Stimulated activated CD8-positive, alpha-beta memory T cell treated with anti-CD3 and anti-CD28 coated beads, Interleukin-15, amount 100 ng/mL, for 4 hours (primary cell): ENCODE measurements at places on chromosomes 11 and 22.

- peak; percentile 96 for DNase-seq
These were observed at the start of the genes CCDC82 and JRKL for GRCh38 chr11:96389720-96390487. CCDC82 (minus strand) TSS chr11:96389912; CDS start chr11:96384747, 5,165 bp downstream. JRKL (plus strand) TSS chr11:96390013; CDS start chr11:96390650, 637 bp downstream.

DNA sequence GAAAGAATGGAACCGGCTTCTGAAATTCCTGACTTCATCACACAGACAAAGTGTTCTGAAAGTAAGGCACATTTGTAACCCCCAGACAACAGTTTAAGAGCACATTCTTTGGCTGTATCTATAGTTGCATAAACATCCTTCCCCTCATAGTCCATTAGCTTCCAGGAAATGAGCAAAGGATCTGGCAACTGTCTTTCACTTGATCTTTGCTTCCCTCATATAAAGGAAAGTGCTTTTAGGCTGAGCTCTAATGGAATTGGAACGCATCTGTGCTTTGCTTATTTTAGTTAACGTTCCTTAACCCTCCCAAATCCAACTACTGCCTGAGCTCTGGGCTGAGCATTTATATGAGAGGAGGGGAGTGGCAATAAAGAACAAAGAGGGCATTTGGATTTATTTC is 76.9 kb upstream of the API5 start:
- DNase-seq: no peak

- no peak for DNase-seq
These were observed 34.7 kb downstream of the ADAMTS15 start for GRCh38 chr11:130483124-130483523.

DNA sequence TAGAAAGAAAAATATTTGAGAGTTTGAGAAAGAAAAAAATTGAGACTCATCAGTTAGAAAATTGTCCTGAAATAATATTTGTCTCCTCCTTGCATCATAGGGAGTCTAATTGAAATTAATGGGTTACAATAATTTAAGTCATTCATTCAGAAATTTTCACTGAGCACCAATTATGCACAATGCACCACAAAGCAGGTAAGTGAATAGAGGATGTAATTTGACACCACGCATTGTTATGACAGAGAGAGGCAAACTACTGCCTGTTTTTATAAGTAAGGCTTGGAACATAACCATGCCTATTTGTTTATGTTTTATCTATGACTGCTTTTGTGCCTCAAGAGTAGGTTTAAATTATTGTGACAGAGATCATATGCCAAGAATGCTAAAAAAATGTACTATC is 537.9 kb upstream of the FAT3 start:
- no peak for DNase-seq

GRCh38 chr11:110085255-110085838 is 7.8 kb upstream of the ZC3H12C start:
- no peak for DNase-seq

GRCh38 chr22:37328017-37328416 is 45.7 kb downstream of the CYTH4 start:
- no peak for DNase-seq

DNA sequence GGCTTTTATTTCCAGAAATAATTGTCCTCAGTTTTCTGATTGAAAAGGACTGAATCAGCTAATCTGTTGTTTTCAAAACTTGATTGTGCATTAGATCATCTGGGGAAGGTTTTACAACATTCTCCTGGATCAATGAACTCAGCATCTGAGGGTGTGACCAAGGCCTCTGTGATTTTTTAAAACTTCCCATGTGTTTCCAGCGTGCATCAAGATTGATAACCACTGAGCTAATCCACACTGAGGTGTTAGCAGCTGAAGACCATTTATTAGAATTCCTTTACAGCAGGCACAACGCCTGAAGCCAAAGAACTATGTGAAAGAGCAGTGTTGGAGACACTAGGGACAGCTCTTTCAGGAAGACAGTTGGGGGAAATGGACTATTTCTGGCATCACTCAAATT is 10.2 kb downstream of the VSTM5 start:
- no peak for DNase-seq

- DNase-seq: no peak
These were observed 51.3 kb upstream of the SESN3 start for GRCh38 chr11:95282291-95282751.

DNA sequence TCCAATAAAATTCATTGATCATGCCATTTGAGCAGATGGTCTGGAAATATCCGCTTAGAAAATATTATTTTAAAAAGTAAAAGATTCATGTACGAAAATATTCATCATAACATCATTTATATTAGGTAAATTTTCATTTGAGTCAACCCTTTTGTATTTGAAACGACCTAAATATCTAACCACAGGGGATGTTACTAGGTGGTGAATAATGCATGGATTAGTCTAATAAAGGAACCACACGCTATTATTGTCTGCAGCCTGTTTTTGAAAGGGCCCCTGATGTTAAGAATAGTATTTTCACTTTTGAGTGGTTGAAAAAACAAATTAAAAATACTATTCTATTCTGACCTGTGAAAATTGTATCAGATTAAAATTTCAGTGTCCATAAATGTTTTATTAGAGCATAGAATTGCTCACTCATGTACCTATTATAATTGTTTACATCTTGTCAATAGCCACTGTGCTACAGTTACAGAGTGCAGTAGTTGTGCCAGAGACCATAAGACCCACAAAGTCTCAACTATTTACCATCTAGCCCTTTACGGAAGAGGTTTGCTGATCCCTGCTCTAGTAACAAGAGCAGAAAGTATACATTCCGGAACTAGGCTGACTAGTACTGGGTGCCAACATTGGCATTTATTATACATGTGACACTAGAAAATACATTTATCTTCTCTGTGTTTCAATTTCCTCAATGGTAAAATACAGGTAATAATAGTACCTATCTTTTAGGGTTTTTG is 176.1 kb downstream of the LRRC4C start:
- DNase-seq: no peak

DNA sequence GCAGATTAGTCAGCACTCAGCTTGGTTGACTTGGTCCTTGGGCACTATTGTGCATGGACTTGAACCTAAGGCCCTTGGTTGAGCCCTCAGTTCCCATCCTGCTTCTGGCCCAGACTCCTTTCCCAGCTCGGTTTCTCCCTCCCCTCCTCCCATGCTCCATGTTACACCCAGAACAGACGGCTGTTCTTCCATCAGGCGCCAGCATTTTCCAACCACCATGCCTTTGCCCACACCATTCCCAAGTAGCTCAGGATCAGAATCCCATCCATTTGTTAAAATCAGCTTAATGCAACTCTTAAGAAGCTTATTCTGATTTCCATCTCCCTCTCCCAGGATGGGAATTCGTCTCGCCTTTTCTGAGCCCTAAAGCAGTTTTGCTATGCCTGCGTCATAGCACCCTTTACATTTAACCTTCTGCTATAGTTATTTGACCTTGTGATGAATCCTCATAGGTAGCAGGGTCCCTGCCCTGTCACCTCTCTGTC is 110.7 kb downstream of the MICAL2 start:
- no peak for DNase-seq

DNA sequence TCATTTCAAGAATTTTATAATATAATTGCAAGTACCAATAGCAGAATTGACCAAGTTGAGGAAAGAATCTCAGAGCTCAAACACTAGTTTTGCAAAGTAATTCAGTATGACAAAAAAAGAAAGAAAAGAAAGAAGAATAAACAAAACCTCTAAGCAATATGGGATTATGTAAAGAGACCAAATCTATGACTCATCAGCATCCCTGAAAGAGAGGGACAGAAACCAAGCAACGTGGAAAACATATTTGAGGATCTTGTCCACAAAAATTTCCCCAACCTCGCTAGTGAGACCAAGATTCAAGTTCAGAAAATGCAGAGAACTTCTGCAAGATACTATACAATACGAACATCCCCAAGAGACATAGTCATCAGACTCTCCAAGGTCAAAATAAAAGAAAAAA is 203.7 kb upstream of the DDI1 start:
- DNase-seq: no peak

DNA sequence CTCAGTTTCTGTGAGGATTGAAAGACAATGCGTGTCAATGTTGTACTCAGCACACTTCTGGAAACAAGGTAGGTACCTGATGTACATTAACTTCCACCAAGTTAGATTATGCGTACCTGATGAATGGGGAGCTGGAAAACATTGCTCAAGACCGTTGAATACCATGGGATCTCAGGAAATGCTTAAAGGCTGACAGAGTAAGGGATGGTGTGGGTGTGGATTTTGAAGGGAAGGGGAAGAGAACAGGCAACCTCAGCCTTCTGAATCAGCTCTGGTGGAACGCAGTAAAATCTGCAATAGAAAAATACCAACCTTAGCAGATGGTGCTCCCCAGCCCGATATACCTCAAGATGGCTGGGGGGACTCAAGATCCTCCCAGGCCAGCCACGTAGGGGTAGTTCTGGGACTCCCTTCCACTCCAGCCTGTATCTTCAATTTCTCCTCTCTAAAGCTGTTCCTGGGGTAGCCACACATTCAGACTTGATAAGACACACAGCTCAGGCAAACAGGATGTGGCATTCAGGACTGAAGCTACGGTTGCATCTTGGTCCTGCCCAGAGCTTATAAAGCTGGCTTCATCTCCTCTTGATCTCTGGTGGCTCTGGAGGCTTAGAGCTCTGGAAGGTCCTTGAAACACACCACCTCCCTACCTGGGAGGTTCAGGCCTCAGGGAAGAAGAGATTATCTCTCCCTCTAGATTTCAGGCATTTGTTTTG is 111.8 kb downstream of the CTNND1 start:
- DNase-seq: no peak

DNA sequence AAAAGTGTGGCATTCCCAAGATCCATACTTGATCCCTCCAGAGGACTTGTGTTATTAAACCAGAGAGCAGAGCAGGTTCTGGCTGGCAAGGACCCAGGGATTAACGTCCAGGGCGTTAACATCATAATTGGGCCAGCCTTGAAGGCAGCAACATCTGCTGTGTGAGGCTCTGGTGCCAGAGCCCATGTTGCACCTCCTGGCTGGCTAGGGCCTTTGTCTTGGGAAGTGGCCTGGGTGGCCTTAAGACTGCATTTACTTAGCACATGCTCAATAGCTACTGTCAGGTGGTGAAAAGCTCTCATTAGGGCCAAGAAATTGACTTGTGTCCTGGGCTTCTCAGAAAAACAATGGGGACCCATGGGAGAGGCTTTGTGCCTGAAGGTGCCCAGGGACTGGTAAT is 66.6 kb downstream of the CACNG2 start:
- DNase-seq: no peak

GRCh38 chr11:80521592-80521991 is 1080.8 kb upstream of the TENM4 start:
- DNase-seq: no peak

DNA sequence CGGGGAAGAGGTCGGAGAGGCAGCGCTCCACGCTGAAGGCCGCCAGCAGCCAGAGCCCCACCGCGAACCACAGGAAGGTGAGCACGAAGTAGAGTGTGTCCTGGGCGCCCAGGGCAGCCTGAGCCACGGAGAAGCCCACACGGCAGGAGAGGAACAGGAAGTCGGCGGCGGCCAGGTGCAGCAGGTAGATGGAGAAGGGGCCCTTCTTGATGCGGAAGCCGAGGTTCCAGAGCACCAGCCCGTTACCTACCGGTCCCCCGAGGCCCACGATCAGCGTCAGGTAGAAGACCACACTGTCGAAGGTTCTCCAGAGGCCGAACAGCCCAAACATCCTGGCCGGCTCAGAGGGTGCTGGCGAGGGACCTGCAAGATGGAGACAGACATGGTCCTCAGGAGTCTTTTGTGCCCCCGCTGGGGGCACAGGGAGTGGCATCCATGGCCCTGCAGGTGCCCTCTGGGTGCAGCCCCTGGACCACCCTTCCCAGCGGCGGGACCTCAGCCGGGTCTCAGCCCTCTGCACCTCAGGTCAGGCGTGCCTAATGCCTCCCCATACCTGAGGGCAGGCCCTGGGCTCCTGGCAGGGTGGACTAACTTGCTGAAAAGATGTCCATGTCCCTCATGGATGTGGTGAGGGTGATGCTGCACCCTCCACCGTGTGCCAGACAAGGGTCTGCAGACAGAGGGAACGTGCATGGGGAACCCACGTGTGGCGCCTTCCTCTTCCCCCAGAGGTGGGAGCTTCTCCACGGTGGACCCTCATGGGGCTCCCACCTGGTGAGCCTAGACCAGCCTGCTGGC is at the start of gene MRGPRG:
TSS of gene MRGPRG (minus strand) at position 331 of the 798 bp plus-strand sequence. CDS start at position 331, 0 bp downstream.
- DNase-seq: no peak

- DNase-seq: no peak
These were observed 294.6 kb upstream of the SYN3 start for GRCh38 chr22:33352768-33353167.

- DNase-seq: no peak
These were observed 23.6 kb upstream of the LMO1 start for GRCh38 chr11:8287297-8287696.

GRCh38 chr11:66363805-66364535 is 7.6 kb downstream of the SLC29A2 start:
- DNase-seq: no peak

DNA sequence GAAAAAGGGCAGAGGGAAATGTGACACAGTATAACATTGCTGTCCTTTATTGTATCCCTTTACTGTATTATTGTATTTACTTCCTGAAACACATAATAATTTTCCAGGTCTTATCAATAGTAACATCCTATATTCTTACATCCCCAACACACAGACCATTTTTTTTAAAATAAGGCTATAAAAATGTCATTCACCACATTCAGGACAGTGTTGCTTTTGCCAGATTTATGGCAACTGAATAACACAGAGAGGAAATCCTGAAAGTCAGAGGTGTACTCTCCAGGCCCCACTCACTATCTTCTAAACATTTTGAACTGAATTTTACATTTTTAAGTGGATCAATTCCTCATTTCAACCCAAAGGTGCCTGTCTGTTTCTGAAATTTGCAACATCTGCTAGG is 104.8 kb upstream of the MTMR2 start:
- DNase-seq: no peak

GRCh38 chr22:38107692-38108515 is 2.6 kb downstream of the BAIAP2L2 start:
- DNase-seq: no peak

DNA sequence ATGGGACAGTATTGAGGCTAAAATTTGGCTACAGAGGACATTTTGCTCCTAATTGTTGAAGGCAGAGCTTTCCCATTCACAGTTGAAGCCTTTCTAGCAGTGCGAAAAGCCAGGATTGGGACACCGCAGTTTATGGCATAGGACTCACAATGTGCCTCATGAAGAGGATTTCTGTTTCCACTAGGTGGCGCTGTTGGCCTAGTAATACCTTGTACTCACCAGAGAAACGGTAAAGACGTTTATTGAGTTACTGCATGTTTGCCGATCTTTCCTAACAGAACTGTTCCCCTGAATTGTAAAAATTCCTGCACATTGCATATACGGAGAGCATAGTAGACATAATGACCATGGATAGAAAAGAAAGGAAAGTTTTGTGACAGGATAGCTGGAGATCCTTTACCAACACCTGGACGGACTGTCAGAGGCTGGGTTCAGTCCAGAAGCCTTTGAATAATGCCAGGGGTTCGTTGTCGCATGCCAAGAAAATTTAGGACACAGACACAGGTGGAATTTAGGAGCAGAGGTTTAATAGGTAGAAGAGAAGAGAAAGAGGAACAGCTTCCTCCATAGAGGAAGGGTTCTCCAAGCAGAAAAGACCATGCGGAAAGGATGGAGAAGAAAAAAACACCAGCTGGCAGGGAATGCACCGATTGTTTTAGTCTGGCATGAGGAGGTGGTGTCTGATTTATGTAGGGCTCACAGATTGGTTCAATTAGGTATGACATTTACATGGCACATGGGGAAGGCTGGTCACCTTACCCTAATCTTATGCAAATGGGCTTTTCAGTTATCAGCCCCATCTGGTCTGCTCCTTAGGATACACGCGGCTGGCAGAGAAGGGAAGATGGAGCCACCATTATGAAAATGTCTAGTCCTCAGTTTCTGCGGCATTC is 10.8 kb upstream of the OR51D1 start:
- DNase-seq: no peak

GRCh38 chr22:46467006-46467405 is 70.4 kb downstream of the CELSR1 start:
- DNase-seq: no peak

GRCh38 chr11:107706531-107706930 is 5.3 kb downstream of the SLN start:
- DNase-seq: no peak
